T-helper 22 cell (primary cell): ENCODE measurements at places on chromosomes 12 and 14.

DNA sequence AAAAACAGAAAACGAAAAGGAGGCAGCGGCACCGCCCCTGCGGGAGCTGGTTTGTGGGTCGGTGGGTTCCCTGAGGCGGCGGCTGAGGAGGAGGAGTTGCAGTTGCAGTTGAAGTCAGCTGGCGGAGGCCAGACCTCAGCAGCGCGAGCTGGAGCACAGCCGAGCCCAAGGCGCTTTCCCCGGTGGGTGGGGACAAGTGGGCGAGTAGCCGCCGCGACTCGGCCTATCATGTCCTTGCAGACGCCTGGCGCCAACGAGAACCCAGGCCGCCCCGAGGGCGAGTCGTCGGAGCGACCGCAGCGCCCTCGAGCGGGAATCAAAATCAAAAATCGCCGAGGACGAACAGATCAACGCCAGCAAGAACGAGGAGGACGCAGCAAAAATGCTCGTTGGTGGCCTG, 12.7 kb upstream of the CLEC1A start:
- DNase-seq = no peak

DNA sequence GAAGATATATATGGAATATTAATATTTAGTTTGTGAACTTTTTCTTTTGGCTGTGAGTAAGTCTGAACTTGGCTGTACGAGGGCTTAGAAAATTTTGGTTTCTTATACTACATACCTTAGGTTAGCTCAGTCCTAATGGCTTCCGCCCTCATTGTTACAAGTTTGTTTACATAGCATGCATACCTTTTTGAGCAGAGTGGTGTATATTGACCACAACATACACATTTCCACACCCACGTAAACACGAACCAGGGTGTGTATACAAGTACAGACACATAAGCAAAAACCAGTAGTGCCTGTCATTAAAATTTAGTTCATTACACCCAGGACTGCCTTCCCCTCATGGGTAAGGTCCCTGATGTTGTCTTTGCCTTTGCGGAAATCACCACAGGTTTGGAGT, 230.2 kb upstream of the RGS6 start:
- no peak for DNase-seq

DNA sequence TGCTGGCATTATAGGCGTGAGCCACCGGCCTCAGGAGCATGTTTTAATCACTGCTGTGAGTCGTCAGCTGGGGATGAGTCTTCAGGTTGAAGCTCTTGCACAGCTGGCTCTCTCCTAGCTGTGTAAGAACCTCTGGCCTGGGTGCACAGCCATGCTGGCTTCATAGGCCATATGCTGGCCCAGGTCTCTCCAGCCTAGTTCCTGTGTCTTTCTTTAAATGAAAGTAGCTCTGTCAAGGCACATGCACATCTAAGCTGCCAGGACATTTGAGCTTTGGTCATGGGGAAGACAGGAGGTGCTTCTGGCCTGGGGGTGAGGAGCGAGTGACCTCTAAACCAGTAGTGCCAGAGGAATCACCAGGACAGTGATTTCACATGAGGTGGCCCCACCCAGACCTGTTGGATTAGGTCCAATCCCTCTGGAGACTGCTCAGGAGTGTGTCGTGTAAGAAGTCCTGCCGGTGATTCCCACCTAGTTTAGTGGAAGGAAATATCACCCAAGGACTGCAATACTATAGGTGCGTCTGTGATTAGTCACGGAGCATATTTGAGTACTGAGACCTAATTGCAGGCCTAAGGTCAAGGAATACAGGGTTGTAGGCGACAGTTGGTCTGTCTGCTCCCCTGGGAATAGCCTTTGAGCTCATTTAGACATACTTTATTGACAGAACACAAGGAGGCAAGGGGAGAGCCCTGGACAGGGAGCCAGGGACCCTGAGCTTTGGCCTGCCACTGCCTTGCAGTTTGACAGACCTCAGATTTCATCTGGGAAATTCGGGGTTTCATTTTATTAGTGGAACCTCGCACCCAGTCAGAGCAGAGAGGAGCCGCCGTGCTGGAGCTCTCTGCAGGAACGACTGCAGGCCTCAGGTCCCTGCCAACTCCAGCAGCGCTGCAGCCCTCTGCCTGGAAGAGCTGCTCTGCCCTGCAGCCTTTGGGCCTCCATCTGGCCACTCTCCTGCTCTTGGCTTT, 67.0 kb downstream of the ANKRD9 start:
- DNase-seq = no peak

GRCh38 chr12:1466481-1467154, 127.8 kb downstream of the FBXL14 start:
- no peak for DNase-seq

DNA sequence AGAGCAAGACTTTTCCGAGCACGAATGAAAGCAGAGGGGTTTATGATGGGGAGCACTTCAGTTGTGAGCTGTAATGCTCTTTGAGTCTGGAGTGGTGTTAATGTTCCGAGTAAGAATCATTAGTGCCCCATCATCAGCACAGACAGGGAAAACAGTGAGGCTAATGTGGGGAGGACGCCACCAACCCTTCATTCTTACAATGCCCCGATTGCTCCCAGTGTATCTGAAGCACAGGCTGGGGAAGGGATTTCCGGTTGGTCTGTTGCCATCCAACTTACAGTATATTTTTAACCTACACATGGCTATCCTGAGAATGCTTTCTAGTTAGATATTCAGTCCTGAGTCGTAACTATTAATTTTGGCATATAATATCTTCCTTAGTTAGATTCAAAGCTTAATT, 141.6 kb downstream of the APAF1 start:
- DNase-seq = no peak

GRCh38 chr14:21026988-21027315, 2.1 kb upstream of the NDRG2 start:
- DNase-seq = no peak

DNA sequence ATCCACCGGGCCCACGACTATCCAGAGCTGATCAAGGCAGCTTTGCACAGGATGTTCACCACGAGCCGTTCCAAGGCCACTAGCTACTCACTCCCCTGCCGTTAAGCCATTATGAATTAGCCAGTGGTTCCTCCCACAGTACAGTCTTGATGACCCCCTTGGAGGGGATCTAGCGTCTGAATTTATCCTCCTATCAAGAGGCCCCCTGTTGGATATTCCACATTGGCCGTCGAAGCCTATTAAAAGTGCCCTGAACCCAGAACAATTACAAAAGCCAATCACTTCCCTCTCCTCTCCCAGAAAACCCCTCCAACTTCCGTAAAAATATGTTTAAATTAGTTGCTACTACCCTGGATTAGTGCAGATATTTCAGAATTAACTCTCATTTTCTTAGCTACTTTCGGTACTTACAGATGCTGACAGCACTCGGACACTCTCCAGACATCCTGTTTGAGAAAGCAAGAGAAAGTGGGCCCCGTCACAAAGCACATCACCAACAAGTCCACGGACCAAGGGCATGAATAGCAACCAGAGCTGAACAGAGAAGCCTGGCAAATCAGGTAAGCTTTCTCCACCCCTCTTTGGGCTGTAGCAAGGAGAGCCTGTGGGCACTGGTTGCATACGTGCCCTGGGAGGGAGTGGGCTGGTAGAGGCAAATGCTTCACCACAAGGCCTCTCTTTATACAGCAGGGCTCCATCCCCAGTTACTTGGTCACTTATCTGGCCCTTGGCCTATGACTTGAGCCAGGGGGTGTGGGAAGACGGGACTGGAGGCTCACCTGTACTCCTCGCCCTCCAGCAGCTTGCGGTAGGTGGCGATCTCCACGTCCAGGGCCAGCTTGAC, 5.3 kb downstream of the KRT3 start:
- no peak for DNase-seq

GRCh38 chr12:98803468-98804209, 158.5 kb downstream of the APAF1 start:
- no peak for DNase-seq

GRCh38 chr12:55724226-55724939, 4.2 kb downstream of the RDH5 start:
- no peak for DNase-seq

DNA sequence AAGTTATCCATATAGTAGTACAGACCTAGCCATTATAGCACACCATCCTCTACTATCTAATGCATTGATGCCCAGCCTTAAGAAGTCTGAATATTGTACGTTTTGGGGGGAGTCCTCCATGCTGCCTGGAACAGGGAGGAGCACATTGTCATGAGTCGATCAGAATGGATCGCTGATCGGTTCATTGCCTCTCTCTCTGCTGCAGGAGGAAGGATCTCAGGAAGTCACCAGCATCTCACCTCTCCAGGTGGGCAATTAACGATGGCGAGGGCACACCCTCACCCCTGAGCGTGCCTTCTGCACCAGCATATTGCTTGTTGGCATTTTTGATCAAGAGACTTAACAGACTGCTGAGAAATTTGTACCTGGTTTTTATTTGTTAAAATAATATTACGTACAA, 11.5 kb downstream of the CCND2 start:
- DNase-seq = no peak

DNA sequence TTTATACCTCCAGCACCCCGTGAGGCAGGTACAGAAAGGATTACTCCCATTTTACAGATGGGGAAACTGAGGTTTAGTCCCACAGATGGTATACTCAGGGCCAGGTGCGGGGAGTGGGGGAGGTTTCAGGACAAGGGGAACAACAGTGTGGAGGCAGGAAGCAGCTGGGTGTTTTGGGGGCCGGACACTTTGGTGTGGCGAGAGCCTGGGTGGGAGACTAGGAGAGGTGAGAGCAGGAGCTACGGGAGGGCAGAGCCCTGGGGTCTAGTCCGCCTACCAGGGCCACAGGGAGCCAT, 61.7 kb downstream of the DIO3 start:
- DNase-seq = no peak

- no peak for DNase-seq
These were observed 3.6 kb upstream of the KRT6A start for GRCh38 chr12:52496590-52497071.

- no peak for DNase-seq
These were observed 135.4 kb downstream of the UNC79 start for GRCh38 chr14:93566065-93566693.

GRCh38 chr12:29620030-29620429, 122.5 kb upstream of the OVCH1 start:
- DNase-seq = no peak

GRCh38 chr14:101865288-101865687, 99.1 kb upstream of the DYNC1H1 start:
- no peak for DNase-seq

GRCh38 chr14:53954551-53955228, 1.9 kb downstream of the BMP4 start:
- DNase-seq = no peak

- DNase-seq = no peak
These were observed 22.0 kb downstream of the SRP54 start for GRCh38 chr14:35004839-35005238.

- no peak for DNase-seq
These were observed 499.4 kb downstream of the NAV3 start for GRCh38 chr12:78330131-78330530.

DNA sequence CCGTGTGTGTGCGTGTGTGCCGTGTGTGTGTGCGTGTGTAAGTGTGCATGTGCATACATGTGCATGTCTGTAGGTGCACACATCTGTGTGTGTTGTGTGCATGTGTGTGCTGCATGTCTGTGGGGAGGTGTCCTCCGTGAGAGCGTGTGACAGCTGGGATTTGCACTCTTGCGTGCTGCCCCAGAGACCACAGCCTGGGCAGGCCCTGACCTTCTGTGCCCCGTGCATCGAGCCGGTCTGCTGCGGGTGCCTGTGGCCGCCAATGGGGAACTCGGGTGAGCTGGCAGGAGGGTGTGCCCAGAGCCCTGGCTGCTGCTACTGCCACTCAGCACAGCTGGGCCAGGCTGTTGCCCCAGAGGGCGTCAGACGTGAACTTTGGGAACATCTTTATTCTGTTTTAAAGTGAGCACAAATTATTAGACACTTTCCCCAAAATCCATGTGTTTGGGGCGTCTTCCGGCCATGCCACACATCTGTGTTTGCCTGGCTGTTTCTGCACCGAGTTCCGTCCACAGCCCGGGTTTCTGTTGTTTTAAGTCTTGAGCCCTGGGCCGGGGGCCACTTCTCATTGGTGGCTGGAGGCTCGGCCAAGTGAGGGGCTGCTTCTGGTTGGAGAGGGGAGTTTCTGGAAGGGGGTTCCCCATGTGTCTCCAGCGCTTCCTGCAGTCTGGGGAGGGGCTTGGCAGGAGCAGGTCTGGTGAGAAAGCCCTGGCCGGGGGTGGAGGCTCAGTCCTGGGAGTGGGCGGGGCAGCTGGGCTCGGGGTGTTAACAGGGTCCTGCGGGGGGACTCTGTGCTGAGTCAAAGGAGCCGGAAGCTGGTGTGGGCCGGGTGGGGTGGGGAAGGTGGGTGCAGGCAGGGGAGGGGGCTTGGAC, 7.6 kb downstream of the CEP170B start:
- no peak for DNase-seq

DNA sequence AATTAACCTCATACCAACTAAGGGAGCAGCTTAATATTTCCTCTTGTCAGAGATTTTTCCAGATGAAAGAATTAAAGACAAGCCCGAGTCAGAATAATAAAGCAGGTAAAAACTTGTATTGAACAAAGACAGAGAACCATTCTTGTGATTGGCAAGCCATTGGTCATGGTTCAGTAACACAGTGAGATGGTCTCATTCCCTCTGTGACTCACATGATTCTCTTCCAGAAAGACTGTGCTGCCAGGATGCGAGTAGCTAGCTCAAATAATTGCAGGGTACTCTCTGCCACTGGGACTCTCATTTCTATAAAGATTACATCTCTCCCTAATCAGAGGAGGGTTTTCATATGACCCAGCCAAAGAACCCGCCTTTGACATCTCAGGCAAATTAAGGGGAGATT, 179.4 kb downstream of the PHLDA1 start:
- no peak for DNase-seq

DNA sequence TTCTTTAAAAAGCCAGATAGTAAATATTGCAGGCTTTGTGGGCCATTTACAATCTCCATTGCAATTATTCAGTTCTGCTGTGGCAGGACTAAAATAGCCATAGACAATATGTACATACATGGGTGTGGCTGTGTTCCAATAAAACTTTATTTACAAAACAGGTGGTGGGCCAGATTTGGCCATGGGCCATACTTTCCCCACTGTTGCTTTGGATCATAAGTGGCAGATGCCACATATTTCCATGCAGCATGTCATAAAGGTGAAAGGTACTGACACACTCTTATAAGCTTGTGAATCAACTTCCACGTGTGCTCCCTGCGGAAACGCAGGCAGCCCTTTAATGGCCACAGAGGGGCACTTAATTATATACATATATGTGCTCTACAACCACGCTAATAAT, 244.4 kb upstream of the FOXN3 start:
- DNase-seq = no peak
